ENCODE measurements at places on chromosomes 16 and 17.

GRCh38 chr17:67491009-67491680 is 114.1 kb downstream of the PITPNC1 start:
- no peak for DNase-seq

DNA sequence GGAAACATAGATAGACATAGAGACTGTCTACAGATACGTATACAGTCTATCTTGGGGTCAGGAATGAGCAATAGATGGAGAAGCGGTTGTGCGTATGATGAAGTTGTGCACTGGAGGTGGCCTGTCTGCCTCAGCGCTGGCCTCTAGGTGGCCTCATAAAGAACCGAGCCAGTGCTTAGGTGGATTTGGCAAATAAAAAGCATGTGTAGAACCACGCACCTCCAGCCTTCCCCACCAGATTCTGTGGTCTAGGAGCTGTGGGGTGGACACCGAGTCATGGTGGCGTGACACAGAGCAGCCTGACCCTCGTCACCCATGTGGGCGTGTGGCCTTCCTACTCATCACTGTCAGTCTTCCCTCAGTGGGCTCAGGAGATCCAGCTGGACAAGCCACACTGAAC is 34.0 kb downstream of the PGS1 start:
- peak; percentile 44 for DNase-seq

DNA sequence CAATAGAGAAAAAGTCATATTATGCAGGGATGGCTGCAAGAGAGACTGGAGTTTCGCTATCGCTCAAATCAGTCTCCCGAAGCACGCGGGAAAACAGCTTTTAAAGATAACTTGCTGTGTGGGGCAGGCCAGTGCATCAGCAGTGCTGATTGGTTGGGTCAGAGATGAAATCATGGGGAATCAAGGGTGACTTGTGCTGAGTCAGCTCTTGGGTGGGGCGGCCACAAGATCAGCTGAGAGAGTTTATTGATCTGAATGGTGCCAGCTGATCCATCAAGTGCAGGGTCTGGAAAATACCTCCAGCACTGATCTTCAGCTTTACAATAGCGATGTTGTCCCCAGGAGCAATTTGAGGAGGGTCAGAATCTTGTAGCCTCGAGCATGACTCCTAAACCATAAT is 430.5 kb downstream of the RBFOX1 start:
- DNase-seq, result no peak

GRCh38 chr17:27541301-27542023 is 85.2 kb downstream of the KSR1 start:
- no peak for DNase-seq

DNA sequence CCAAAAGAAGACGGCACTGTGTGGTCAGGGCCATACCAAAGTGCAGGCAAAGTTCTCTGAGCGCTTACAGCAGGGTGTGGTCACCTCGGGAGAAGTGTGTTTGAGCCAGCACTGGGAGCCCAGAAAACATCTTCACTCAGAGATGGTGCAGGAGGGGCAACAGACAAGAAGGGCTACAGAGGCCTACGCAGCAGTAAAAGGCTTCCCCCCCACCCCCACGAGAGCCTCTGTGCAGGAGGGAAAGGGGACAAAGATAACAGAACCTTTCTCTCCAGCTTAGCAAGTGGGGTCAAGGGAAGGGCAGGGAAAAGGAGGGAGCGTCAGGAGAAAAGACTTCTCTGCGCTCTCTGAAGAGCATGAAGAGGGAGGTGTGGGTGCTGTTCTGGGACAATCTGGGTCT is 2.8 kb downstream of the VAT1 start:
- DNase-seq, result no peak

- no peak for DNase-seq
Measured at GRCh38 chr17:78958641-78959127, 21.0 kb downstream of the LGALS3BP start.

DNA sequence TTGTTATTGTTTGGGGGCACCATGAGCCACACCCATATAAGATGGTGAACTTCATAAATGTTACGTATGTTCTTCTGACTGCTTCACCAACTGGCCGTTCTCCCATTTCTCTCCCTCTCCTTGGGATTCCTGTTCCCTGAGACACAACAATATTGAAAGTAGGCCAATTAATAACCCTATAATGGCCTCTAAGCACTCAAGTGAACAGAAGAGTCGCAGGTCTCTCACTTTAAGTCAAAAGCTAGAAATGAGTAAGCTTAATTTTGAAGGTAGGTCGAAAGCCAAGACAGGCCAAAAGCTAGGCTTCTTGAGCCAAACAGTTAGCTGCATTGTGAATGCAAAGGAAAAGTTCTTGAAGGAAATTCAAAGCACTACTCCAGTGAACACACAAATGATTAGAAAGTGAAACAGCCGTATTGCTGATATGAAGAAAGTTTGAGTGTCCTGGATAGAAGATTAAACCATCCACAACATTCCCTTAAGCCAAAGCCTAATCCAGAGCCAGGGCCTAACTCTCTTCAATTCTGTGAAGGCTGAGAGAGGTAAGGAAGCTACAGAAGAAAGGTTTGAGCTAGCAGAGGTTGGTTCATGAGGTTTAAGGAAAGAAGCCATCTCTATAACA is 25.8 kb downstream of the HLF start:
- no peak for DNase-seq

DNA sequence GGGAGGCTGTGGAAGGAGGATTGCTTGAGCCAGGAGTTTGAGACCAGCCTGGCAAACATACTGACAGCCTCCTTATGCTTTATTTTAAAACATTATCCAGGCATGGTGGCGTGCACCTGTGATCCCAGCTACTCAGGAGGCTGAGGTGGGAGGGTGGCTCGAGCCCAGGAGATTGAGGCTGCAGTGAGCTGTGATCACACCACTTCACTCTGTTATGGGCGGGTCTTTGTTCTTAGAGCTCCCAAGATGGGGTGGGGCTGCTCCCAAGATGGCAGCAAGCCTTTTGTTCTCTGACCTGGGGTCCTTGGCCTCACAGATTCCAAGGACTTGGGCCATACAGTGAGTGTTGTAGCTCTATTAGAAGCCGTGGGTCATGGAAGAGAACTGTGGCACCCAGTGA is 26.1 kb upstream of the ST6GALNAC2 start:
- DNase-seq, result no peak

DNA sequence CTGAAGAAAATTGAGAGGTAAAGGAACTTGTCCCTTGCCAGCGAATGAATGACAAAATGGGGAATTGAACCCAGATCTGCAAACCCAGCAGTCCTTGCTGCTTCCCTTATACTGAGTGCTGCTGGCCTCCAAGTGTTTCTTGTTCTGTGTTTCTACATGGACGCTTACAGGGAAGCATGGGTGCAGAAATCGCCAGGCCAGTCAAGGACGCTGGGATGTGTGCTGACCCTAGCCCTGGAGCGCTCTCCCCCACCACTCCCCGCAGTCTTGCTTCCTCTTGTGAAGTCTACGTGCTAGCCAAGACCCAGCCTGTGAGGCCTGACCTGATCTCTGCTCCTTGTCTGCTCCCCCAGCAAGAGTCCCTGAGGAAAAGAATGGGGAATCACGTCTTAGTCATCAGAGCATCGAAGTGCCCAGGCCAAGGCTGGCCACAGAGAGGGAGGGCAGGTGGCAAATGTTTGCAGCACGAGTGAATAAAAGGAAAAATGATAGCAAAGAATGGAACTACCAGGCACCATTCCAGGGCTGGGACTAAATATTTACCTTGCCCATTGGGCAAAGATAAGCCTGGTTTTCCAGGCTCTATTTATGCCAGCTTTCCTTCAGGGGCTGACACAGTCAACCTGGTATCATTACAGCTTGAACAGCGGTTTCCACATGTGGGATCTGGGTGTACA is 17.4 kb downstream of the CA4 start:
- no peak for DNase-seq

All from CD4-positive, alpha-beta T cell treated with Interleukin-21 for 1 hour (primary cell).